Transverse colon (tissue), 4 donors: ENCODE measurements at places on chromosomes 1 and 21. TPM values are rescaled to one million over a fixed set of nuclear protein-coding genes. Genes with fewer than 3 reads are reported as not detected.

DNA sequence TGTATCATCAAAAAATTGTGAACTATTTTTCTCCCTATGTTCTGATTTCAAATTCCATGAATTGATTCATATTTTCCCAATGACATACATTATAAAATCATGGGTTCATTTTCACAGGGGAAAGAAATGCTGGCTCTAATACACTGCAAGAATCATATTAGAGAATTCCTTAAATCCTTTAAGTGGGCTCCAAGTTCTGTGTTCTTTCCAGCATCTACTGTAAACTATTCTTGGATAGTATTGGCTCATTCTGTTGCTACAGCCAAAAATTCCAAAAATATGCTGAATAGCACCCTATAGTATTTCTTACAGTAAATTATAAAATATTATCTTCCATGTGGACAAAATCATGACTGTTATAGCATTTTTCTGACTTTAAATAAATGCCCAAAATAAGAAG lies 19.0 kb upstream of the C1orf105 start:
- no peak for DNase-seq

DNA sequence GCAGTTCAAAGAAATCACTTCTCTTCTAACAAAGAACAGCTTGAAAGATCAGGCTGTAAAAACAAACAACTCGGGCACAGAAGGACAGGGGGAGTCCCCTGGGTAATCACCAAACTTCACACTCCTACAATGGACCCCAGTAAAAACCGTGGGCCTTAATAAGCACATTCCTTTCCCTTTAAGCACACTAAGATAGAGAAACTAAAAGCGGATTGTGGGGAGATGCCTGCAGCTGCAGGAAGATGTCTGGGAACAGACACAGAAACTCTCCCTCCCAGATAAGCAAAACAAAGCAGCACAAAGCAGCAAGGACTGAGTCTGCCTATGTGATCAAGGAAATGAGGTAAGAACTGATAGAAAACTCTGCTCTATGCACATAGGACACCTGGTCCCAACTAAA lies 37.6 kb upstream of the CTBS start:
- DNase-seq = no peak

DNA sequence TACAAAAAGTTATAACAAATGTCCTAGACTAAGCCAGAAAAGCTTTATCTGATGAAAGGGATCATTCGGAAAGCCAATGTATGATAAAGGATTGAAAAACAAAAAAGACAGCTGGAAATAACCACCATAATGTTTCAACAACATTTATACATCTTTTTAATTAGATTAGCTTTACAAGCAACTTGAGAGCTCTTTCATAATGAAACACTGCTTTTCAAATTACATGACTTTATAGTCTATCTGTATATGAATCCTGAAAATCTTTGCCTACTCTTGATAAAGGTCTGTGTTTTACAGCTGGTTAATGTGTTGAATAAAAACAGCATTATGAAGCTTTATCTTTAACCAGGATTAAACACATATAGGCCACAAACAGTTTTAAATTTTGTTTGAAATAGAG lies 25.5 kb downstream of the SPRTN start:
- DNase-seq = no peak

- DNase-seq = no peak
Measured at GRCh38 chr1:72006092-72006491, 276.2 kb downstream of the NEGR1 start.

- no peak for DNase-seq
Measured at GRCh38 chr1:239303289-239303688, 83.1 kb upstream of the CHRM3 start.

GRCh38 chr1:225453797-225454648 lies 26.2 kb upstream of the LBR start:
- DNase-seq = peak; percentile 7

GRCh38 chr21:28257276-28257675 lies 735.4 kb downstream of the LTN1 start:
- no peak for DNase-seq

DNA sequence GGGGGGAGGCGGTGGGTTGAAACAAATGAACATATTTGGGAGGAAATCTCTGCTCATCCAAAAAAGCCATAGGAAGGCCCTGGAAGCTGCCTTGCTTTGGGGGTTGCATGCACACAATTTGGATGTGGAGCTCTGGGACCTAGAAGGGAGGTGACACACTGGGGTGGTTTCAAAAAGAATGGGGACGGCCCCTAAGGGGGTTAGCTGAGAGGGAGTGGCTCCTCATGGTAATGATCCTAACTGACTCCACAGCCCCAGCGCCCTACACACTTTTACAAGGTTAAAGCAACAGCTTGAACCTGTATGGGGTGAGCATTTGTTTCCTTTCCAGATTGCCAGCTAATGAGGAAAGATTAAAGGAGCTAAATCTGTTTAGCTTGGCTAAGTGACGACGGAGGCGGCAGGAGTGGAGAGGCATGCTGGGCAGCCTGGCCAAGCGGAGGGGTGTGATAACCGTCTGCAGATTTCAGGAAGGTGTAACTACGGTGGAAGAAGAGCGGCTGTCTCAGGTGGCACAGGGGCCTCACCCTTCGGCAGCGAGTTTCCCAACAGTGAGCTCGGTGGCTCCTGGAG lies 107.3 kb downstream of the RNF220 start:
- DNase-seq = no peak

- no peak for DNase-seq
Measured at GRCh38 chr21:43358940-43359822, 67.8 kb downstream of the SIK1 start.

DNA sequence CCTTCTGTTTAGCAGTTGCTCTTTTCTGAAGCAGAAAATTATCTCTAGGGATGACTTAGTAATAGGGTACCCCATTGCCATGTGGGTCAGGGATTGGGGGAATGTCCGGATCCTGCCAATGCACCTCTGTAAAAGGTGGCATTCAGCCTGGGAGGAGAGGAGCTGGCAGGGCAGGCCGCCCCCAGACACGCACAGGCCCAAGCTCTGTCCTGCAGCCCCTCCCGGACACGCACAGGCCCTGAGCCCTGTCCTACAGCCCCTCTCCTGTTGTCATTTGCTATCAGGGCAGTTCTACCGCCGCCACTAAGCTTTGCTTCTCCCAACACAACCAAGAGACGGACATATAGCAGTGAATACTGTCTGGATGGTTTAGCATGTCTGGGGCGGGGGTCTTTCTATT lies 219.1 kb downstream of the SDCCAG8 start:
- no peak for DNase-seq

DNA sequence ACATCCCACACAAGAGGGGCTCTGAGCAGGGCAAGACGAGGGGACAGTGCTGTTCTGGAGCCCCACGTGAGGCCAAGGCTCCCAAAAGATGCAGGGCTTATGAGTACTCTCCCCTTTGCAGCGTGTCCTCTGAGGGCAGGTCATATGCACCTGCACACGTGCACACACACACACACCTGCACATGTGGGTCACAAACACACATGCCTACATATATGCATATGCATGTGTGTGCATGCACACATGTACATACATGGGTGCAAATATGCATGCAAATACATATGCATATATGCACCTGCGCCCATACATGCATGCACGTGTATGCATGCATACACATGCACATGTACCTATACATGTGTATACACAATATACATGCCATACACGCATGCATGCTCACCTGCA lies 197.9 kb downstream of the NPHP4 start:
- no peak for DNase-seq

DNA sequence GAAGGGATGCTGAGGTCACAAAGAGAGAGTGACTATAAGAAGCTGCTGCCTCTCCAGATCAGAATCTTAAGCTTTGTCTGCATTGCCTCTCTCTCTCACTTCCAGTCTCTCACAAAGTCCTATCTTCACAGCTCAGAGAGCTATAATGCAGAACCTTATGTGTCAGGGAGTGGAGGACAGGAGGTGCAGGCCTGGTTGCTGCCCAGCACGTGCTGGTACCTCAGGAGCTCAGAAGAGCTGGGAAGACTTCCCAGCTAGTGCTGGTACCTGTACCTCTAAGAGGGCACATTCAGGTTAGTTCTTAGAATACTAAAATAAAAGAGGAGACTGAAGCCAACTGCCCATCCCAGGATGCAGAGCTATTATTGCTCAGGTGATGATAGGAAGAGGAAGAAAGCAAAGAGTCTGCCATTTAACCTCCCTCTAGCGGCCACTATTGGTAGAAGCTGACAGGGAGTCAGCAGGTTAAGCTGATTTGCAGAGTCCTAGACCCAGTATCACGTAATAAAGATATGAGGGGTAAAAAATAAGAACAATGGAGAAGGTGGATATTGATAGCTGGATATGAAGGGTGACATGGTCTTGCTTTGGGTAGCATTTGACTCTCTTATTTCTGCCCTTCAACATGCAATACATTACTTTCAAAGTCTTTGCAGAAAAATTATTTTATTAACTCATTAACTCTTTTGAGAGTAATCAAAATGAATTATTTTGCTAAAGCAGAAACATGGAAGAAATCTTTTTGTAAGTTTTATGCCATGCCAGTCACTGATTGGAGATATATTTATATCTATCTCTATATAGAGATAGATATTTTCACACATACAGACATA lies 138.1 kb upstream of the HMCN1 start:
- DNase-seq = peak; percentile 66

DNA sequence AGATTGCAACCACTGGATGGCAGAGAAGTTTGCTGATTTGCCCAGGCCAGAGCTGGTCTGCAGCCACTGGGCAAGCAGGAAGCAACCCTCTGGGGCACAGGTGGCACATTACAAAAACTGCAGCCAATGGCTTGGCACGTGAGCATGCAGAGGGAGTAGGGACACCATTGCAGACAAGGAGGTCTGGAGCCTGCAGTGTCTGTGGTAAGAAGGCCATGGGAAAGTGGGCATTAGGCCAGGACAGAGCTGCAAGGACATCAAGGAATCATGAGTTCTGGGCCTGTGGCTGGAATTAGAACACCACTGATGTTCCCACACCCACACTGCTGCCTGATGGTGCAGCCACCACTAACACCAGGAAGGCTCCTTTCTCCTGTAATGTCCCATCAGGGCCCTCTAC lies 113.0 kb downstream of the TSEN15 start:
- no peak for DNase-seq

DNA sequence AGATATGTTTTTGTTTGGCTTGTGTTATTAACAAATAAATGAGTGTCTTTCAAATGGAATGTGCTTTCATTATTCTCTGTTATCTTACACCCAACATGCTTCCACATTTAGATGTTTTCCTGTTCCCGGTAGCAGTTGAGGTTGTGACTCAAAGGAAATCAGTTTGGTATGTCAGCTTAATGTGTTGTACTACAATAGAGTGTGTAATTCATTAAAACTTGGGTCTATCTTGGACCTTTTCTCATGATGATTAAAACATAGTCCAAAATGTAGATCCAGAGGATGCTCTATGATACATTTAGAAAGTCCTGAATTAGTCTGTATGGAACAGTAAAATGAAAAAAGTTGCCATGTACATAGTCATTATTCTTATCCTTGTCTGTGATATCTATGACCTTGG lies 26.7 kb downstream of the RTCA start:
- DNase-seq = no peak

DNA sequence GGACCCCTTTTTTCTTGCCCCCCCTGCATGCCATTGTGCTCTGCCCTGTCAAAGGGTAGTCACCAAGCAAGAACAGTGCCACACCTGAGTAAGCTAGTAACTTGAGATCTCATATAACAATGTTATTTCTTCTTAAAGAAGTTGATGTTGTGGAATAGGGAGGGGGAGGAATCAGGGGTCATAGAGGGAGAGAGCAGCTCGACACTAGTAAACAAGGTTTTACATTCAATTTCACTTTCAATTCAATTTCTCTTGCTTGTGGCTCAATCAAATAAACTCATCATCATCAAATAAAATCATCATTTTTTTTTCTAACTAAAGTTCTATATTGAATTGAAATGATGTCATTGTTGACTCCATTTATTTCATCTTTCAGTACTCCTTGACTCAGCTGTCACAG lies 106.4 kb downstream of the CRB1 start:
- DNase-seq = no peak

- DNase-seq = peak; percentile 44
Measured at GRCh38 chr1:15696956-15697521, 12.9 kb downstream of the PLEKHM2 start.

DNA sequence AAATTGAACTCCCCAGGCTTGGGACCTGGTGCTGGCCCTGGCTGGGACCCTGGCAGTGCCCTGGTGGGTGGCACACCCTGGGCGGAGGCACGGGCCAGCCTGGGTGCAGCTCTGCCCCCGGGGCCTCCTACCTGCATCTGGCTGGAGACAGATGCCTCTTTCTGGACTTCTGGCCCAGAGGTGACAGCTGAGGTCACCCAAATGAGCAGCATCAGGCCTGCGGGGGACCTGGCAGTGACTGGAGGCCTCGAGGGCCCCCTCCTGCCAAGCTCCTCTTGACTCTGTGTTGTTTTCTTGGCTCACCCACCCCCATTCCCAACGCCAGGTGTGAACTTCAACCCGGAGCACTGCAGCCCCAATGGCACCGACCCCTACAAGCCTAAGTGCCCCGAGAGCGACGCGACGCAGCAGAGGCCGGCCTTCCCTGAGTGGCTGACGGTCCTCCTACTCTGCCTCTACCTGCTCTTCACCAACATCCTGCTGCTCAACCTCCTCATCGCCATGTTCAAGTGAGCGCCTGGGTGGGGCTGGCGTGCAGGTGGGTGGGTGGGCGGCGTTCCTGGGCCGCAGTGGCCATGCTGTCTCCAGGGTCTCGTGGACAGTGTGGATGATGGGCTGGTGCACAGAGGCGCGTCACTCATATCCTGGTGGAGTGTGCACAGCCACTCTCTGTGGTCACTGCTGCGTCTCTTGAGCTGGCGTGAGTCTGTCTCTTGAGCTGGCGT lies 41.6 kb upstream of the LRRC3 start:
- no peak for DNase-seq

DNA sequence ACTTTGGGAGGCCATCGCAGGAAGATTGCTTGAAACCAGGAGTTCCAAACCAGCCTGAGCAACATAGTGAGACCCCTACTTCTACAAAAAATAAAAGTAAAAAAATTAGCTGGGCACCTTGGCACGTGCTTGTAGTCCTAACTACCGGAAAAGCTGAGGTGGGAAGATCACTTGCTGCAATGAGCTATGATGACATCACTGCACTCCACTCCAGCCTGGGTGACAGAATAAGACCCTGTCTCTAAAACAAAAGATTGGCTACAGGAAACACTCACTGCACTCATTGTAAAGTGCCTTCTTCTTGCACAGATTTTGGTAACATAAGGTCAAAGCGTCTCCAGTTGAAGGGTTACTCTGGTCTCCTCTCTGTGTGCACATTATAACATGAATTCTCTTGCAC lies 305.7 kb downstream of the TM2D1 start:
- DNase-seq = no peak

GRCh38 chr1:93623875-93624274 lies 57.8 kb downstream of the BCAR3 start:
- no peak for DNase-seq

DNA sequence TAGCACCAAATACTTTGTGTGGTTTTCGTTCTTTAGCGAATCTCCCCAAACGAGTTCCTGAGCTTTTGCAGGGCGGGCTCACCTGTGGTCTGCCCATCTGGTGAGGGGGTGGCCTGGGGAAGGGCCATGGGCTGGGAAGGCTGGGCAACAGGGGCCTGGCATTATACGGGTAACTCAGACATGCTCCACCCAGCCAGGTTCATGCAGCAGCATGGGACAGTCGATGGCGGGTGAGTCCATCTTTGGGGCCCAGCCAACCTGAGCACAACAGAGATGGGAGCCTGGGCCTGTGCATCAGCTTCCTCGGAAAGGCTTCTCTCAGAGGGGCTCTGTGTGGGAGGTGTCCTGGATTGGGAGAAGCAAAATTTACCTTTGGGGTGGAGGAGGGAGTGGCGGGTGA lies 302.6 kb downstream of the CAMTA1 start:
- DNase-seq = no peak

SPRR5 gene
- not detected for total RNA-seq

SLFNL1 gene
- total RNA-seq = 0.55 TPM

OLFM3 gene
- not detected for total RNA-seq

F13B gene
- not detected for total RNA-seq

KLHDC8A gene
- total RNA-seq = not detected

GBP3 gene
- total RNA-seq = 102 TPM

CASQ2 gene
- 5.9 TPM for total RNA-seq

BCAS2 gene
- 26.5 TPM for total RNA-seq
